Activated CD4-positive, alpha-beta T cell treated with anti-CD3 and anti-CD28 coated beads, Interleukin-2, amount 10 ng/mL, durations not matched to agents 24 days and 14 days (primary cell): ENCODE measurements at places on chromosomes 3 and 15. TPM values are rescaled to one million over a fixed set of nuclear protein-coding genes. Genes with fewer than 3 reads are reported as not detected.

Gene IGF1R
- total RNA-seq = 35.3 and 36.6 TPM in 2 replicates

DNA sequence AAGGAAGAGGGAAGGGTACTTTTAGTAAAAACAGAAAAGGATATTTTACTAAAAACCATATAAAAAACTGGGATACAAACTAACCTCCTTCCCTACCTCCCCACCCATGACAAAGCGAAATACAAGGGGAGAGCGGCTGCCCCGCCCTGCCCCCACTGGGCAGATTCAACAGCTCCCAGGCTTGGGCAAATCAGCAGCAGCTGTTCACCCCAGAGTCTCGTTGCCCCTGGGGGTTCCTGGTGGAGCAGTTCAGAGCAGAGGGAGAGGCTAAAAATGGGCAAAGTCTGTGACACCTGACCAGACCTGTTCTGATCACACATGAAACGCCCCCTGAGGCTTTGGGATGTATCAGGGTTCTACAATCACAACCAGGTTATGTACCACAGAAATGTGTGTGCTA lies 2.5 kb upstream of the ETFA start:
- no peak overlapping the region for H3K4me3 ChIP-seq
- peaks cover 2% of the 10 kb centered on the region for H3K27me3 ChIP-seq
- H3K27ac ChIP-seq = no peak overlapping the region
- no peak for DNase-seq

Gene CHRNA7
- total RNA-seq = 0.12 TPM in 1 of 2 replicates, not detected in the other

Gene NRROS
- total RNA-seq = 38.2 and 39.0 TPM in 2 replicates

Gene NOX5
- not detected in 2 replicates for total RNA-seq
